ENCODE measurements at places on chromosomes 7 and 10.

DNA sequence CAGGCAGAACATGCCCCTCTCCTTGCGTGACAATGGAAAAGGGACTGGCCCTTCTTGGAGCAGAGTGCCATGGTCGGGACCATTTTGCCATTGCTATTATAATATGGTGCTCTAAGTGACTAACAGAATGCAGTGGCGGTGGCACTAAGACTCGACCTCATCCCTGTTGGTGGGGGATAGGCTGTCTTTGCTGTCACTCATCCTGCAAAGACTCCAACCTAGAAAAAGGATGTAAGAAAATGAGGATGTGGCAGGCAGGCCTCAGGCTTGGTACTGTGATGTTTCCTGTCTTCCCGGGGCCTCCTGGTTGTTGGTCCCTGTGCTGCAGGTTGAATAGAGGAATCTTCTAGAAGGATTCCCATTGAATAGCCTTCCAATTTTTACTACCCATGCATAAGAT is 18.6 kb downstream of the BLNK start:
- no peak for DNase-seq

DNA sequence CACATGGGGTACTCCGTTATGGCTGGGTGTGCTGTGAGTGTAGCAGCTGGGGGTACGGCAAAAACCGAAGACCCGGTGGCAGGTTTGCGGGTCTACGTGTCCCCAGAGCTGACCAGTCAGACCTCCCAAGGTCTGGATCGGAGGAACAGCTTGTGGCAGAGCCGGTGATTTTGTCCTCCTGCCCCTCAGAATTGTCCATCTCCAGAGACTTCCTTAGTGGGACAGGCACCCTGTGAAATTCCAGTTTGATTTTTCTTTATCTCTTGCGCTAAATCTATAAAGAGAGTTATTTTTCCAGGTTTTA is 1.0 kb downstream of the EIF3B start:
- DNase-seq = no peak

DNA sequence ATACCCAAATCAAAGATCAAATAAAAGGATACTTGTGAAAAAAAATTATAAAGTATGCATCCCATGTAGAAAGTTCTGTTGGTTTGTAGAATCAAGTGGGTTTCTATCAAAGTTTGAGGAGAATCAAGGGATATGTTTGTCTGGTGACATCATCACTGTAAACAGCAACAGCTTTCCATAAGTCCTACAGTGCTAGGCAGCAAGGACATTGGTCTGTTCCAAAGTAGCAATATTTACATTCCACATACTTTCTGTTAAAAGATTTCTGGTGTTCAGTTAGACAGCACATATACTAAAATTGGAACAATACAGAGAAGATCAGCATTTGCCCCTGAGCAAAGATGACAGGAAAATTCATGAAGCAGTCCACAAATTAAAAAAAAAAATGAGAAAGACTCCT is 683.9 kb downstream of the XPNPEP1 start:
- no peak for DNase-seq

DNA sequence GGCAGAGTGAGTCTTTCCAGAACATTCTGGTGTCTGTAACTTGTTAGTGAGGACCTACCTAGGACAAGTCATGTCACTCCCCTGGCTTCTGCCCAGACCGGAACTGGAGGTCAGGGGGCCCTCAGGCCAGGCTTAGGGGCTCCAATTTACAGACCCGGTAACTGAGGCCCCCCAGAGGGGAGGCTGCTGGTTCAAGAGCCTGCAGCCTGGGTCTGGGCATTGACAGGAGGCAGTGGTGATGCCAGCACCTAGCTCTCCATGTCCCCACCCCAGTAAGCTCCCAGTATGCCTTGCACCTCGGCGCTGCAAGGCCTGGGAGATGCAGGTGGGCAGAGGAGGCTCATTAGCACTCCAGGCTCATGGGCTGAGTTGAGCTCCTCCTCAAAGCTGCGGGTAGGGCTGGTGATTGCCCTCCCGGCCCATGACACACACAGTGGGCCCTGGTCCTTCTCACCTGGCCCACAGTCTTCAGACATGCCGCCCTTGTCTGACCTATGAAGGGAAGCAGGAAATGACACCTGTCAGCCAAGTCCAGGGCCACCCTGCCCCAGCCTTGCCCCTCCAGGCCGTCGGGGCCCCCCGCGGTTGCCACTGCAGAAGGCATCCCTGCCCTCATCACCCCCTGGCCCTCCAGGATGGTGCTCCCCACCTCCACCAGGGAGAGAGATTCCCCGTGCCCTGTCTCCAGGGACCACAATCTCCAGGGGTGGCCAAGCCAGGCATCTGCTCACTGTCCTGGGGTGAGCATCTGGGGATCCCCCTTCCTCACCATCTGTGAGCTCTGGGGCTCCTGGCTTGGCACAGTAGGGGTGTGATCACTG is 88.3 kb upstream of the TMEM248 start:
- DNase-seq = no peak

- DNase-seq = no peak
Observed at GRCh38 chr7:116802144-116802745, 60.1 kb upstream of the CAPZA2 start.

GRCh38 chr7:27154901-27155815 is 1.3 kb downstream of the HOXA7 start:
- DNase-seq = no peak

DNA sequence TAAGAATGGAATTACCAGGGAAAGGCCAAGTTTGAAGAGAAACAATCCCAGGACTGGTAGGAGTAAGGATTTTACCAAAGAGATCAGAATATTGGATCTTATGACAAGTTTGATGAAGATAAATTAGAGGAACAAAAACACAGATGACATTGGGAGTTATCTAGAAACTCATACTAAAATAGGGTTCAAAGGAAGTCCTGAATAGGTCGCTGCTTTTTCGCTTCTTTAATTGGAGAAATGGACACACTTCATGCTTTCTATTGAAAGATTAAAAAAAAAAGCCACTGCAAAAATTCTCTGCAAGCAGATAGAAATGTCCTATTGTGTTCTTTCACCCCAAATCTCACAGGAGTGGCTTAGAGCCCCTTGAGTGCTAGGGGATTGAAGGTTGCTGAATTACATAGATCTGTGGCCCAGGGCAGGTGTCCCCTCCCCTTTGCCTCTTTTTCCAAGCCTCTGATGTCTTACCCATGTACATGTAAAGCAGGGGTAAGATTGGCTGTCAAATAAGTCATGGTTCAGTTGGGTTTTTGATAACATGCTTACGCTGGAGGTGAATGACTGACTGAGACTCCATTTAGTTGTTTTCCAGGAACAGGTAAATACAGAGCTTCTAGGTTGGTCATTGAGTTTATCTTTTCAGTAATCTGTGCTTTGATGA is 152.0 kb downstream of the OR13A1 start:
- no peak for DNase-seq

- peak; percentile 48 for DNase-seq
Observed at GRCh38 chr7:50317221-50317678, 12.7 kb downstream of the IKZF1 start.

DNA sequence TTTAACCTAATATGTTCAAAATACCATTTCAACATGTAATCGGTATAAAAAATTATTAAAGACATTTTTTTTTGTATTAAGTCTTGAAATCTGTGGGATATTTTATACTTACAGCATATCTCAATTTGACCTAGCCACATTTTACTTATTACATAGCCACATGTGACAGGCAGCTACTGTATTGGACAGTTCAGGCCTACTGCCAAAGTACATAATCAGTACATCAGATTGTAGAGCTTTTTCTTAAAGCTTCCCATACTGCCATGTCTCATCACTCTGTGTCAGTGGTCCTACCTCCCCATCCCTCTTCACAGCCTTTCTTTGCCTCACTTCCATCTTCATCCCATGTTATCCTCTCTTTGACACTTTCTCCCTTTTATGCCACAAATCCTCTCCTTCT is 43.0 kb downstream of the LOXL4 start:
- DNase-seq = no peak

DNA sequence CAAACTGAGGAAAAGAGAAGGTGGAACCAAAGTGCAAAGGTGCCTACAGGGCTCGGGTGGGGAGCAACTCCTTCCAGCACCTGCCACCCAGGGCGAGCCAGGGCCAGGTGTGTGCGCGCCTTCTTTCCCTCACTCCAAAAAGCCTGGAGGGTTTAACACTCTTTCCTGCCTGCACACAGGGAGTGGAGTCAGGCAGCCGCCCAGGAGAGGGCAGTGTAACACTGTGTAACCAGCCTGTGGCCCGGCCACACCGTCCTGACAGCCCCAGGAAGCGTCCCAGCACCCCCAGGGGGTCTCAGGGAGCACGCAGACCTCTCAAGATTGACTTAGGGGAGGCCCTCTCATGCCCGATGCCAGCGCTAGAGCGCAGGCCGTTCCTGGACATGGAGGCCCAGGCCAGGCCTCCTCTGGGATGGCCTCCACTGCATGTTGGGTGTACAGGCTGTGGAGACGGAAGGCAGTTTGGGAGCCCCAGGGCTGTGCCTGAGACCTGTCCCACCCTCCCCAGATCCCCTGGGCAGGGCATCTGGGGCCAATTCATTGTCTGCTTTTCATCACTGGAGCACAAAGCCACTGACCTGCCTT is 13.4 kb downstream of the BRI3 start:
- peak; percentile 21 for DNase-seq

DNA sequence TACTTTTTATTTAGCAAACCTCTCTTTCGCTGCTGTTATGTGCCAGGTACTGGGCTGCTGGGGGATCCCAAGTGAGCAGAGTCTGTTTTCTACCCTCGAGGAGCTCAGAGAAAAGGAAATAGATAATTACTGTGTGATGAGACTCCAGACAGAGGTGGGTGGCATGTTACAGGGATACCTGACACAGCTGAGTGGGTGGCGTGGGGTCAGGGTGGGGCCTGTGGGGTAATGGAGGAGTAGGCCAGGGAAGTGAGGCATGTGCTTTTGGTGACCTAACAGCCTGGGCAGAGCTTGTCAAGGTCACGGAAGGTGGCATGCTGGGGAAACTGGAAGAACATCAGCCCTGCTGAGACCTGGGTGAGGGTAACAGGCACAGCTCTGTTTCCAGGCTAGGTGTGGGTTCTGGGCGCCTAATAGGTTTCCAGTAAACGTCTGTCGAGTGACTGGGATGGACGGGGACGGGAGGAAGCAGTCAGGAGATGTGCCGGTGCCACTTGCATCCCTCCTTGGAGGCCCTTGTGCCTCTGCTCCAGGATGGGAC is 36.5 kb upstream of the MMD2 start:
- no peak for DNase-seq

All from activated CD4-positive, alpha-beta T cell treated with anti-CD3 and anti-CD28 coated beads, Interleukin-2, amount 50 U/mL, for 1 hour (primary cell).